Pulmonary artery endothelial cell (primary cell): ENCODE measurements at places on chromosomes 16 and 17. TPM values are rescaled to one million over a fixed set of nuclear protein-coding genes. Genes with fewer than 3 reads are reported as not detected.
A peak's percentile ranks its signal among the peaks of the same experiment; 100 is the strongest.

DNA sequence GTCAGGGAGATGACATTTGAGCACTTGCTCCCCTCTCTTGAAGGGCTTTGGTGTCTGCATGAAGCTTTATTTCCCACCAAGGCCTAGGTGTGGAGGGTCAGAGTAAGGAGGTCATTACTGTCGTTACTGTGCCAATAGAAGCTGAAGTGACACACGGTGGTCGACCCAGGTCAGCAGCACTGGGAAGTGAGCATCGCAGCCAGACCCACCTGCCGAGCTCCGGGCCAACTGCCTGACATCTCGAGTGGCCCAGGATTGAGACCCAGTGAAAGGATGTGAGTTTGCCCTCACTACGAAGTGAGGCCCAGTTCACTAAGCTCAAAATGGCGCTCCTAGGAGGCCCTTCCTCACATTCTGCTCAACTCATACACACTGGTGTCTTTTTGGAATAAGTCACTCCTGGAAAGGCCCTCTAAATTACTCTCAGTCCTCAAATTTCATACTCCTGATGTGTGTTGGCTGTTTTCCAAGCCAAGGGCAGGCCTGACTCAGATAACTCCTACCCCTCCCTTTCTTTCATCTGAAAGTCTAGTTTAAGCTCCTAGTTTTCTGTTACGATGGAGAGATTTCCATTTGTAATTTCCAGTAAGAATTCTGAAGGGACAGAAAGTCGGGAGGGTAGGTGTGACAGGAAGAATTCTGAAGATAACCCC is 200.4 kb downstream of the LGALS9B start:
- no peak for DNase-seq

DNA sequence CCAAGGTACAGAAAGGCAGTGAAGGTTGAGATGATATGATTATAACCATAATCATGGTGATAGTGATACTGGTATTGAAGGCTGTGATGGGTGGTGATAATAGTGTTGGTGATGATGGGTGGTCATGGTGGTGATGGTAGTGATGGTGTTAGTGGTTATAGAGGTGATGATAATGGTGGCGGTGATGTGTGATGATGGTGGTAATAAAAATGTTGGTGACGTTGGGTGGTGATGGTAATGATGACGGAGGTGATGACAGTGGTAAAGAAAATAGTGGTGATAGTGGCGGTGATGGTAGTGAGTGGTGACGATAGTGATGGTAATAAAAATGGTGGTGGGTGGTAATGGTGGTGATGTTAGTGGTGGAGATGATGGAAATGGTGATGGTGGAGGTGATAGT is 65.1 kb upstream of the KDM8 start:
- DNase-seq, result no peak

DNA sequence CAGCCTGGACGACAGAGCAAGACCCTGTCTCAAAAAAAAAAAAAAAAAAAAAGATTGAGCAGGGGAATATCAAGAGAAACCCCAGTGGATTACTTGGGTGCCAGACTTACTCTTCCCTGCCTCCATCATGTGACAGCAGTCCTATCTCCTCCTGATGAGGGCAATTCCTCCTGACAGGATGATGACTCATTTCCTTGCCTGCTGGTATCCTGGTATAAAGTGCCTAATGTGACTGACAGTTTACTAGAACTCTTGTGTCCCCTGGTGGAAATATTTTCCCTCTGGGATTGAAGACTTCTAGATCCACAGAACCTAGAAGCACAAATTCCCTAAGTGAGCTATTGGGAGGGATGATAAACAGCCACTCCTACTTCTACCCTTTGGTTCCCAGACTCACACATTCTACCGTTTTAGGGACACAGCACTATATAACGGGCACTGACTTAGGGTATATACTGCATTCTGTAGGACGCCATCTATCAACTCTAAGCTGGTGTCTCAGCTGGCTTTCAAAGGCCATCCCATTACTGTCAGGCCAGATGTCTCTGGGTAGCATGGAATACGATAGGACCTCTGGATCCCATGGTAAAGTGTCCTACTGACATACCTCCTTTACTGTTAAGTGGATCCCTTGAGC is 114.6 kb upstream of the MED13 start:
- DNase-seq, result peak; percentile 58

GRCh38 chr16:69064764-69065313 is 40.6 kb upstream of the HAS3 start:
- DNase-seq, result no peak

FOXN1 gene
- not detected in 2 replicates for total RNA-seq

KRTAP4-1 gene
- not detected in 2 replicates for total RNA-seq
